ENCODE measurements at places on chromosomes 5 and 9.

DNA sequence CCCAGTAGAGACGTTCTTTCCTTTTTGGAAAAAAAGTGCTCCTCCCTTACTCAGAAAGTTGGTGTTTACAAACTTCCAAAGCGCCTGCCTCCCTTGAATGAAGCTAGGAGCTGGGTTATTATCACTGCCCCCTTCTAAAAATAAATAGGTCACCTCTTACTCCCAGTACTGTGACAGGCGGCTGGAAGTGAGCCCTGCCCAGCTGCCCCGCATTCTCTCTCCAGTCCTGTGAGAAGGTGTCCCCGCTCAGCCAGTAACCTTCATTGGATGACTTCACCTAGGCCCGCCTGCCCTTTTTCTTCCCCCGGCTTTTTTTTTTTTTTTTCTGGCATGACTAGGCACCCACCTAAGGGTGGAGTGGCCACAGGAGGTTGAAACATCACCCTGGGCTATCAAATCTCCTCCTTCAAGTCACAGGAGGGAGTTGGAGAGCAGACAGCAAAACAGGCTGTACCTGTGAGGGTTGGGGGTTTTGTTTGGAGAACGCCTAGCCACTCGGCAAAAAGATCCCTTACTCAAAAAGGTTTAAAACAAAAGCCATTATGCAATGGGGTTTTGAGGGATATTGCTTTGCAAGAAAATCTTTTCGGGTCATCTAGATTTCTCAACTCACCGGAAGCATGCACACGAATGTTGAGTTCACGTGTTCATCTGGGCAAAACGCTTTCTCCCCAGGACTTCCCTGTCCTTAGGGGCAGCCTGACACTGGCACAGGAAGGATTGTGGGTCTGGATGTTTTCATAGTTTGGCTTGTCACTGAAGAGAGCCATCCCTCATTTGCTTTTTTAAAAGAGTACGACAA lies 43.3 kb upstream of the ZNF622 start:
- DNase-seq, result peak; percentile 86

GRCh38 chr9:134449180-134449916 lies 123.1 kb downstream of the RXRA start:
- peak; percentile 92 for DNase-seq

DNA sequence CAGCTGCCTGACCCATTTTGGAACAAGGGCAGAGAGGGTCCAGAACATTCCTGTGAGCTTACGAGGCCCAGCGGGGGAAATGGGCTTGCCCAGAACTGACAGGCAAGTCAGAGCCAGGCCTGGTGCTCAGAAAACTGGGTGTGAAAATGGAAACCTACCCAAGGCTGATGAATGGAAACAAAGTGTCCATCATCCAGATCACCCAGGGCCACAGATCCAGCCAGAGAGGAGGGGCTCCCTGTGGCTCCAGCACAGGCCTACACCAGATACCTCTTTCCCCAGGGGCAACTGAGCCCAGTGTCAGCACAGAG lies 3.1 kb downstream of the CLTB start:
- no peak for DNase-seq

- DNase-seq, result no peak
Measured at GRCh38 chr5:153974813-153975163, 63.9 kb downstream of the FAM114A2 start.

DNA sequence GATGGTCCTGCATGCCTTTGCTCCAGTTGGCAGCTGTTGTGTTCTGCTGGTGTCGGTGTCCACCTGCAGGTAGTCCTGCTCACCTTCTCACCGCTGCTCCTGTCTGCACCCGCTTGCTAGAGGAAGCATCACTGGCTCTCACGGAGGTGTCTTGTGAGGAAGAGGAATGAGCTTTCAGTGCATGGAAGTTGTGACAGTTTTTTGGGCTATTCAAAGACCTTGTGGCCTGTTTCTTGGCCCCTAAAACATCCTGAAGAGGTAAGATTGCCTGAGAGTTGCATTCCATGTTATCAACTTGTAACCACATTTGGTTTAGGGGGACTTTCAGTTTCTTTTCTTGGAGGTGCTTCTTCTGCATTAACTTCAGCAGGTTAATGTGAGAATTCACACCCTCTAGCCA lies 85.6 kb downstream of the MACROH2A1 start:
- DNase-seq, result no peak

DNA sequence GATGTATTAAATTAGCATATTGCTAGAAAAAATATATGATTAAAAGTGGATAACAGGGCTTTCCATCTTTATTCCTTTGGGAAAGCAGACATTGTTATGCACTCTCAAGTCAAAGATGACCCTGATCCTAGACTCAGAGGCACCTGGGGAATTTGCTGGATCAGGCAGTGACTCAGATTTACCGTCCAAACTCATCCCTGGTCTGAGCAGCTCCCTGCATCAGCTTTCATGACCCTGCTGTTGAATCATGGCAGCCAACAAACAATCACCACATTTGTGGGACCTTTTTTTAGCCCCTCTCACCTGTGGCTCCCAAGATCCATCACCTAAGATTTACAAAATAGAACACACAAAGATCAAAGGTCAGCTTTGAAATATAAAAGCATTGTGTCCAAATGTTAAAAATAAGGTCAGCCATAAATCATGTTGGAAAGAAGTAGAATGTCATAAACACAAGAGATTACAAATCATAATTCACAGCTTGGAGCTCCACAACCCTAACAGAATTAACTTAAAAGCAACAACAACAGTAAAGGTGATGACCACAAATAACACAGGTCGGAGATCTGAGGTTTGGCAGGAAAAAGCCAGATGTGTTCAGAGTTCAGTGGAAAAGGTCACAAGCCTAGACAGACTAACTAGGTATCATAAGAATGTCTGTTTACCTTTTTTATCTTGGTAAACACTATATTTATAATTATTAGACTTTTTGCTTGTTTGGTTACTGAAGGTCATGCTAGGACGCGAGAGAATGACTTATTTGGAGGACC lies 55.5 kb downstream of the ZFAND5 start:
- no peak for DNase-seq

DNA sequence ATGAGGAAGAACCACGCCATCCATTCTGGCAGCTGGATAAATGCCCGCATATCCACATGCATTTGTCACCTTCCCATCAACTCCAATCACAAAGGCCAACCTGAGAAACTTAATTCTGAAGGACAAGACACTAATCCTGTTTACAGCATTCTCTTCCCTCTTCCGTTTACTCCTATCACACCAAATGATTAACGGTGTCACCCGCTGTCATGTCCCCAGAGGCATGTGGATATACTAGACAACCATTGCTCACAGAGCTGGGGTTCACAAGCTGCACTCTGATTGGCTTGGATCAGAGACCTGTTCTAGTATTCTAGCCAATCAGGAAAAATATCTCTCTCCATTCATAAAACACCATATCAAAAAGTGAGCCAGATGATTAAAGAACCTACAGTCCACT lies 3.6 kb downstream of the MACROH2A1 start:
- DNase-seq, result no peak

DNA sequence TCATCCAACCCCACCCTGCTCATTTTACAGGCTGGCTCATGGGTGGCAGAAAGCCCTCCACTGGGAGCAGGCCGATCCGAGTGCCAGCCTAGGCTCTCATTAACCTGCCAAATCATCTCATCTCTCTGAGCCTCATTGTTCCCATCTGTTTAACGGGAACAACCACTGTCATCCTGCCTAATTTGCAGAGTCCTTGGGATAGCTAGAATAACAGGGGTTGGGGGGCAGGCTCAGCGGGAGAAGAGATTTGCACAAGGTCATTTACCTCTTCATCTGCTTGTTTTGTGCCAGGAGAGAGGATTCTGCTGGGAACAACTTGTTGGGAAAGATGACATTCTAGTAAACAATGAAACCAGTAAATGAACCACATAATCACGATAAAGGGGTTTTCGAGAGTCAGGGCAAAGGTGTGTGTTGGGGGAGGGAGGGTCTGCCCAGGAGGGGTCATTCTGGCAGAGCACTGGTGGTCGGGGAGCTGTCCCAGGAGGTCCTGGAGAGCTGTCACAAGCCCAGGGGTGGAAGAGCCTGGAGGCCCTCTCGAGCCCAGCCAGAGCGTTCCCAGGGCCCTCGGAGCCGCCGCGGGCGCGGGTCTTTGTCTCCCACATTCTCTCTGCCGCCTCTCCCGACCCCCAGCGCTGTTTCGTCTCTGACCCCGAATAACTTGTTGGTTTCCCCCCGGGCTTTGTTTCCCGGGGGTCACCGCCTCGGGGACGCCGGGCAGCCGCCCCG lies 22.8 kb upstream of the NDST1 start:
- DNase-seq, result no peak

DNA sequence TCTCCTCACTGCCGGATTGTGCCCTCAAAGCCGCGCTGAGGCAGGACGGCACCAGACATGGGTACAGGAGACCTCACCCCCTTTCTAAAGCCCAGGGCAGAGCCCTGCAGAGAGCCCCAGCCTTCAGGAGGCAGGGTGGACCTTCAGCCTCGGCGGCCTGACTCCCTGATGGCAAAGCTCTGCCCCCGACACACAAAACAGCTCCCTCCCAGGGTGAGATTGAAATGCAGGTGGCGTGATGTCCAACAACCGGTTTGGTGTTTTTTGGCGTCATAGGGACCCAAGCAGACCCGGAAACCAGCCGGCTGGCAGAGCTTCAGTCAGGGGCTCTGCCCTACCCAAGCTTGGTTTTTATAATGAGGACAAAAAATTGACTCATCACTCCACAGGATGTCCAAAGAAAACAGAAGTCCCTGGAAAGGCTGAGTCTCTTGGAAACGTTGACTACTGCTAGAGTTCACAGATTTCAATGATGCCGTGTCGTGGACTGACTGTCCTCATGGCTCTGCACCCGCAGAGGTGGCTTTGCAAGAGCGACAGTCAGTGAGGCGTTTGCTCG lies 275.2 kb upstream of the IRX1 start:
- DNase-seq, result no peak

DNA sequence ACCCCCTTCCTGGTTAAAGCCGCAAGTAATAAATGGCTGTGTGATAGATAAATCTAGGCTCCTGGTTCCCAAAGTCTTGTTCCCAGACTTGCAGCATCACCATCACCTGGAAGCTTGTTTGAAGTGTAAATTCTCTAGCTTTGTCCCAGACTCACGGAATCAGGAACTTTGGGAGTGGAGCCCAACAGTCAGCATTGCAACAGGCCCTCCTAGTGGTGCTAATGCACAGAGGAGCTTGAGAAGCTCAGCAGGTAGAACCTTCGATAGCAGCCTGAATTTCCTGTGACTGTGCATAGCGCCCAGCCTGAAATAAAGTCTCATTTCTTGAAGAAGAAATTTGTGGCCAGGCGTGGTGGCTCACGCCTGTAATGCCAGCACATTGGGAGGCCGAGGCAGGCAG lies 30.3 kb upstream of the MELK start:
- DNase-seq, result no peak

- no peak for DNase-seq
Measured at GRCh38 chr9:111023128-111023527, 15.1 kb downstream of the LPAR1 start.

DNA sequence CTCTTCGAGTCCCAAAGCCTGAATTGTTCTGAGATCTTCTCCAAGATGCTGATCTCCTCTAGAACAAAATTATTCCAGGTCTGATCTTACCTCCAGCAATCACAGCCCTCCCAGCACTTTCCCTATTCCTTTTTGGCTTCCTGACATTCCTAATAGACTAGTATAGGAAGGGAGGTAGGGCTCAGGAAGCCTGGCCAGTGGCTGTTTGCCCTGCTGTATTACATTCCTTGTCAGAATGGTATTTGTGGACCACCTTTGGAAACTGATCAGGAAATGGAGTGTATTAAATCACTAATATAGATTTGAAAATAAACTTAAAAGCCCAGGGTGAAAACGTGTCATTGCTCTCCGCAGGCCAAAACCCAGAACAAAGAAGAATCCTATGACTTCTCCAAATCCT lies 74.3 kb upstream of the ENTREP1 start:
- no peak for DNase-seq

DNA sequence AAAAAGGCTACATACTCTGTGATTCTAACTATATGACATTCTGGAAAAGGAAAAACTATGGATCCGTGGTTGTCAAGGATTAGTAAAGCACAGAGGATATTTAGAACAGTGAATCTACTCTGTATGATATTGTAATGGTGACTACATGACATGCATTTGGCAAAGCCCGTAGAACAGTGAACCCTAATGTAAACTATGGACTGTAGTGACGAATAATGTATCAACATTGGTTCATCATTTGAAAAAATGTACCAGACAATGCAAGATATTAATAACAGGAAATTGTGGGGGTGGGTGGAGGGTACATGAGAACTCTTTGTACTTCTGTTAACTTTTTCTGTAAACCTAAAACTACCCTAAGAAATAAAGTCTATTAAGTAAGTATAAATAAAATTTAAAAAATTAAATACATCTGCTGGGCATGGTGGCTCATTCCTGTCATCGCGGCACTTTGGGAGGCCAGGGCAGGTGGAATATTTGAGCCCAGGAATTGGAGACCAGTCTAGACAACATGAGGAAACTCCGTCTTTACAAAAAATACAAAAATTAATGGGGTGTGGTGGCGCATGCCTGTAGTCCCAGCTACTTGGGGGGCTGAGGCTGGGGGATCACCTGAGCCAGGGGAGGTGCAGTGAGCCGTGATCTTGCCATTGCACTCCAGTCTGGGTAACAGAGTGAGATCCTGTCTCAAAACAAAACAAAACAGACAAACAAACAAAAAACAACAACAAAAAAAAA lies 101.7 kb upstream of the TBC1D2 start:
- no peak for DNase-seq

- DNase-seq, result no peak
Measured at GRCh38 chr9:123174887-123175518, 93.4 kb downstream of the STRBP start.

GRCh38 chr9:82549174-82549821 lies 513.6 kb downstream of the RASEF start:
- DNase-seq, result no peak

DNA sequence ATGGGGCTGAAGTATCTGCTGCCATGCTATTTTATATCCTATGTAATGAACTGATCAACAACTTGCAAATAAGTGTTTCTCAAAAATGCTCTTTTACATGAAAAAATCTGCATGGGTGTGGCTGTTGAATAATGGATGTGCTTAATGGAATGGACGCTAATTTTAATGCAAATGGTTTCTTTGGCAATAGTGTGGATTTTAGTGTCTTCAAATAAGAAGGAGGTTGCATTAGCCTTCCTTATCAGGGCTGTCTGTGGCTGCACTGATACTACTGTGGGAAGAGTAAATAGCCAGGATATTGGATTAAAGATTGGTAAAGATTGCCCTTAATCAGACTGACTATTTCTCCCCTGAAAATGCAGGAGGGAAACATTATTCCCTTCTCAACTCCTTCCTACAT lies 121.9 kb upstream of the STK32A start:
- no peak for DNase-seq

All from cardiac septum (tissue), 1 donor.